ENCODE measurements at places on chromosomes 5 and 9.

DNA sequence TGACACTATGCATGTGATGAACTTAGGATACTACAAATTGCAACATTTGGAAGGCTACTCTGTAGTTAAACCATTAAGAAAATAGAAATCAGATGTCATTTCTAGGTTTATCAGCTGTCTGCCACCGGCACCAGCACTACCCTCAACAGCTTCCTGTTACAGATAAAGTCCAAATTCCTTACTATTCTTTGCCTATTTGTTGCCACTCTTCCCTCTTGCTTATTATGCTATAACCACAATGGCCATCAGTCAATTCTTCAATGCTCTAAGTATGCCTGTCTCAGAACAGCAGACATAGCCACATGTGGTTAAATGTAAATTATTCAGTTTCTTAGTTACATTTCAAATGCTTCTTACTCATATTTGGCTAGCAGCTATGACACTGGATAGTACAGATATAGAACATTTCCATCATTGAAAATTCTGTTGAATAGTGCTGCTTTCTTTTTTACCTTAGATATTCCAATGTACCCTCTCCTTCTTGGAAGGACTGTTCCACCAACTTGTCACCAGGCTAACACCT, 21.0 kb downstream of the DHX29 start:
- DNase-seq, result no peak

- no peak for DNase-seq
Observed at GRCh38 chr5:155316070-155316714, 302.6 kb downstream of the KIF4B start.

GRCh38 chr5:172006321-172007174, at the start of gene FBXW11:
Gene FBXW11 (minus strand): TSS chr5:172006638. CDS start chr5:172006502, 136 bp downstream.
- peak; percentile 96 for DNase-seq

GRCh38 chr5:78746021-78746770, 97.6 kb upstream of the LHFPL2 start:
- peak; percentile 22 for DNase-seq

DNA sequence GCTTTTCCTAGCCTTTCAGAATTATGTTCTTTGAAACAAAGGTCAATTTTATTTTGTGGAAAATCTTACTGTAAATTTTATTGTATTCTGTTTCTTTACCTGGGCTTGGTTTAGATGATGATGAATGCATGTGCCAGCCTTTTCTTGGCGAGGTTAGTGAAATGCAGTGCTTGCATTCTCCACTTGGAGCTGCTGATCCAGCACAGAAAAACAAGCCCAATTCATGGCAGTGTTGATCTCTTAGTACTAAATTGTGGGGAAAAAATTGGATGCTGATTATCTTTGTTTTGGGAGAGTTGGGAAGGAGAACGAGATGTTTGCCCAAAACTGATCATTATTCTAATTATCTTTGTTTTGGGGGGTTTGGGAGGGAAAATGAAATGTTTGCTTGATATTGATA, 3.7 kb downstream of the HABP4 start:
- DNase-seq, result peak; percentile 39

DNA sequence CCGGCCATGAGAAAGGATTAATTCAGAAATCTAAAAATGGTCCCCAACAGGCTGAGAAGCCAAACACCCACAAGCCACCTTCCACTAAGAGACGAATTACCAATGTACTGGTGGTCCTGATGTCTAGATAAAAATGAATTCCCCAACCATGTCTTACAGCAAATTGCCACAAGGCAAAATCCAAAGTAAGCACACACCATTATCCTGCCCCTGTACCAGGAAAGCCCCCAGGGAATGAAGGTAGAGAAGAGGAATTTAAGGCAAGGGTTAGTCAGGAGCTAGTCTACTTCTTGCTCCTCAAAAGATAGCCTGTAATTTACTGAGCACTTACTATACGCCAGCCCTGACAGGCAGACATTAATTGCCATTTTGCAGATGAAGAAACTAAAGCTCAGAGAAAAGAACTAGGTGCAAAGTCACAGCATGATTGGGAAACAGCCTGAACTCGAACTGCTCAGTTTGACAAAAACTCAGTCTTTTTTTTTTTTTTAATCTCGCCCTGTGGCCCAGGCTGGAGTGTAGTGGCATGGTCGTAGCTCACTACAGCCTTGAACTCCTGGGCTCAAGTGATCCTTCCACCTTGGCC, 64.3 kb downstream of the RAPGEF1 start:
- DNase-seq, result no peak

DNA sequence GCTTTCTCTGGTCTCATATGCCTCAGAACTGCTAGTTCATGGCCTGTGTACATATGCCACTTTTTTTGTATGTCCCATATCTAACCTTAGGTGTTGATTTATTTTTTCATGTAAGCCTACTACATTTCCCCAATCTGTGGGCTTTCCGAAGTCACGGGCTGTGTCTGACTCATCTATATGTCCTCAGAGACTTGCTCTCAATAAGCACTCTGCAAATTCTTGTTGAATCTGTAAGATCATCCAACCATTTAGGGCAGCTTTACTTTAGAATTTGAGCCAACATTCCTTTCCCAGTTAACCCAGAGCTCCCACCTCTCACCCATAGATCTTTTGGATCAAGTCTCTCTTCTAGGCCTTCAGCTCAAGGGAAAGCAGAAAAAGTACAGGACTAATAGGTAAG, 263.4 kb downstream of the SEC61B start:
- peak; percentile 88 for DNase-seq

DNA sequence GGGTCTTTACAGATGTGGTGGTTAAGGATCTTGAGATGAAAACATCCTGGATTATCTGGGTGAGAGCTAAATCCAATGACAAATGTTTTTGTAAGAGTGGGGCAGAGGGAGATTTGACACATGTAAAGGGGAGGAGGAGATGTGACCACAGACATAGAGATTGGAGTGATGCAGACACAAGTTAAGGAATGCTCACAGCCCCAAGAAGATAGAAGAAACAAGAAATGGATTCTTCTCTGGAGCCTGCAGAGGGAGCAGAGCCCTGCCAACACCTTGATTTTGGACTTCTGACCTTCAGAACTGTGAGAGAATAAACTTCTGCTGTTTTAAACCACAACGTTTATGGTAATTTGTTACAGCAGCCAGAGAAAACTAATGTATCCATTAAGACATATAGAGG, 21.7 kb downstream of the ITGA2 start:
- DNase-seq, result no peak

All from fibroblast of skin of right quadriceps (primary cell).